ENCODE measurements at places on chromosomes 3 and 15.

GRCh38 chr3:58670506-58671135, 4.0 kb upstream of the FAM3D start:
- no peak for DNase-seq

DNA sequence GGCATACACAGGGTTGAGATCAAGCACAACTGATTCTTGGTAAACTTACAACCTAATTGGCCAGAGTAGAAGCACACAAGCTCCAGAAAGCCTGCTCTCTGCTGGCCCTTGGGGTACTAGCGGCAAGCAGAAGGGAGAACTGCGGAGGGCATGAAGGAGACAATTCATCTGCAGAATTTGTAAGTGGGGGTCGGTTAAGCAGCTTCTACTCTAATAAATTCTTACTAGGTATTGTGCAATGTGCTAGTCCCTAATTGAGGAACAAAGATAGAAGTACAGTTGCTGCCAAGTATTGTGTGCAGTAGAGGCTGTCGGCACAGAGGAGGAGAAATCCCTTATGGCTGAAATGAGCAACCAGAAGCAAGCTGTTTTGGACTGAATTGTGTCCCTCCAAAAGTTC, 91.2 kb upstream of the VEPH1 start:
- DNase-seq: no peak

GRCh38 chr3:7322957-7323669, 462.2 kb downstream of the GRM7 start:
- no peak for DNase-seq

GRCh38 chr3:177320765-177321247, 123.5 kb upstream of the TBL1XR1 start:
- no peak for DNase-seq

GRCh38 chr15:37981775-37982174, 47.3 kb downstream of the TMCO5A start:
- DNase-seq: no peak

GRCh38 chr3:13400114-13400673, 19.9 kb downstream of the NUP210 start:
- no peak for DNase-seq

- no peak for DNase-seq
These were observed 53.7 kb downstream of the TP53BP1 start for GRCh38 chr15:43439268-43439667.

GRCh38 chr3:190566043-190566933, 52.4 kb downstream of the IL1RAP start:
- no peak for DNase-seq

DNA sequence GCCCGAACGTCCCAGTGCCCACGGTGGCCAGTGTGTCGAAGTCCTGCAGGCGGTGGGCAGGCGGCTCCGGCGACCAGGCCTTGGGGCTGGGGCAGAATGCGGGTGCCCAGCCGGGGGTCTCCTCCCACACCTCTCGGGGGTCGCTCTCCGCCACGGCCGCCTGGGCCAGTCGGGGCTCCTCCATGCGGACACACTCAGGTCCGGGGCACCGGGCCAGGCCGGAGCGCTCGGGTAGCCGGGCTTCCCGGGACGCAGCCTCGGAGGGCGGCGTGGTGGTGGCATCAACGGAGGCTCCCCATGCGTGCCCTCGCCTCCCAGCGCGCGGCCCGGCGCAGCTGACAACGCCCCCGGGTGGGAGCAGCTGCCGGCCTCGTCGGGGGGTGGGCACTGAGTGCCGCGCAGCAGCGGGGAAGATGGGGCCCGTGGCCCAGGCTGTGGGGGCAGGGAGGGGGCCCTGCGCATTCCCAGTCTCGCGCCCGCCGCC, 30.1 kb upstream of the CERS3 start:
- DNase-seq: no peak

GRCh38 chr15:35756623-35757022, 210.7 kb upstream of the DPH6 start:
- DNase-seq: no peak

DNA sequence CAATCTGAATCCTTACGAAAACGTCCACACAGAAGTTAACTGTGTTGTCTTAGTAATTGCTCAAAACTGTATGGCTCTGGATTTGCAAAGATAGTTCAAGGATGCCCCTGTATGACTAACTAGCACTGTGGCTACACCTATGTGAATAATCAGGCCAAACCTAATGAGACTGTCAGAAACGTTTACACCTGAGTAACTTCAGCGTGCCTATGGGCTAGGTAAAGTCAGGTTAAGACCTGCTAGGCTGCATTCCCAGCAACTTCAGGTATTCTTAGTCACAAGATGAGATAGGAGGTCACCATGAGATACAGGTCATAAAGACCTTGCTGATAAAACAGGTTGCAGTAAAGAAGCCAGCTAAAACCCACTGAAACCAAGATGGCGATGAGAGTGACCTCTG, 87.8 kb upstream of the PLXND1 start:
- no peak for DNase-seq

GRCh38 chr3:55518451-55518850, 31.3 kb upstream of the WNT5A start:
- DNase-seq: no peak

Measured in CD4-positive, alpha-beta T cell (primary cell).